ENCODE measurements at places on chromosomes 6 and 20.
A peak's percentile ranks its signal among the peaks of the same experiment; 100 is the strongest.

- DNase-seq, result no peak
Measured at GRCh38 chr6:3336066-3336786, 77.5 kb downstream of the PSMG4 start.

DNA sequence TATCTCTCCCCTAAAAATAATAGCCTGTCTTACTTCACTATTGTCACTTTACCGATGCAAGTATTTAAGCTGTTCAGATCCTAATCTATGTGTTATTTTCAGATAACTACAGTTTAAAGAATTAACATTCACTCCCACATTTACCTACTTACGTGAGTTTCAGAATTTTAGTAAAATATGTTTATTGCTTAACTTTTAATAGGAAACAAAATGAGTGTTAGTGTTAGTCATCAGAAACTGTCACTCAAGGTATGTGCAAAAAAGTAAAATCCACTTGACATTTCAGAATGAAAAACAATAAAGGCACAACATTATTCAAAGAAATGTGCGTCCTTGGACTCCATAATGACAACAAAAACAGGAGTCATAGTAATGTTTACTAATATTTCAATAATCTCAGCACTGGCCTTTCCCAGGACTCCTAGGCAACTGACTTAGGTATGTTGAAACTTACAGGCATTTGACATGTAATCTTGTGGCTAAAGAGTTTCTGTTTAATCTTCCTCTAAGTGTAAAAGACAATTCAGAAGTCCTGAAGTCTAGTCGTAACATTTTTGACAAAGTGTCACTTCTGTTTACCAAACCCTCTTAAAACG, 4.5 kb downstream of the ATXN1 start:
- DNase-seq, result no peak

DNA sequence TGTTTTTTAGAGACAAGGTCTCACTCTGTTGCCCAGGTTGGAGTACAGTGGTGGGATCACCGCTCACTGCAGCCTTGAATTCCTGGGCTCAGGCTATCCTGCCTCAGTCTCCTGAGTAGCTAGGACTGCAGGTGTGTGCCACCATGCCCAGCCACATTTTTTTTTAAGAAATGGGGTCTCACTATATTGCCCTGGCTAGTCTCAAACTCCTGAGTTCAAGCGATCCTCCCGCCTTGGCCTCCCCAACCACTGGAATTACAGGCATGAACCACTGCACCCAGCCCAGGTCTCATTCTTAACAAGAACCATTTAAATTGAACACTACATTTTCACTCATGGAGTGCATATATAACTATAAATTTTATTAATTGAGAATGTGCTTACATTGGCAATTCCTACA, 20.5 kb downstream of the RPF2 start:
- DNase-seq, result no peak

GRCh38 chr6:129645830-129646579, 64.0 kb downstream of the ARHGAP18 start:
- no peak for DNase-seq

DNA sequence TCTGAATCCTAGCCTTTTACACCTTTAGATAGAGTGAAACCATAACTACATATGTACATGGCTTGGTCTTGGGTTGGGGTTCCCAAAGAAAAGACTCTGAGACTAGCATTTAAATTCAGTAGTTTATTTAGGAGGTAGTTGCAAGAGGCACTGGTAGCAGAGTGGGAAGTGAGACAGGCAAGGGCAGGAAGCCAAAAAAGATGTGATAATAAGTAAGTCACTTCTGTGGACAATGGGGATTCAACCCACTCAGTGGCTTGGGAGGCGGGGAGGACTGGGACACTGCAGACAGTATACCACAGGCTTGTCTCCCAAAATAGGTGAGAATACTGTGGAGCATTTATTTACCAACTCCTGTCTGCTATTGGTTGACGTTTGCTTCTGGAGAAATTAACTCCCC, 131.9 kb downstream of the SLC24A3 start:
- no peak for DNase-seq

GRCh38 chr20:42276718-42277602, 658.8 kb upstream of the CHD6 start:
- DNase-seq, result no peak

GRCh38 chr20:50309280-50309763, 118.7 kb downstream of the CEBPB start:
- no peak for DNase-seq

- DNase-seq, result peak; percentile 30
Measured at GRCh38 chr6:87341899-87342298, 2.7 kb upstream of the C6orf163 start.

- DNase-seq, result no peak
Measured at GRCh38 chr6:31736768-31737314, 511 bp upstream of the CLIC1 start.

- DNase-seq, result no peak
Measured at GRCh38 chr6:37624121-37624520, 73.6 kb downstream of the MDGA1 start.

DNA sequence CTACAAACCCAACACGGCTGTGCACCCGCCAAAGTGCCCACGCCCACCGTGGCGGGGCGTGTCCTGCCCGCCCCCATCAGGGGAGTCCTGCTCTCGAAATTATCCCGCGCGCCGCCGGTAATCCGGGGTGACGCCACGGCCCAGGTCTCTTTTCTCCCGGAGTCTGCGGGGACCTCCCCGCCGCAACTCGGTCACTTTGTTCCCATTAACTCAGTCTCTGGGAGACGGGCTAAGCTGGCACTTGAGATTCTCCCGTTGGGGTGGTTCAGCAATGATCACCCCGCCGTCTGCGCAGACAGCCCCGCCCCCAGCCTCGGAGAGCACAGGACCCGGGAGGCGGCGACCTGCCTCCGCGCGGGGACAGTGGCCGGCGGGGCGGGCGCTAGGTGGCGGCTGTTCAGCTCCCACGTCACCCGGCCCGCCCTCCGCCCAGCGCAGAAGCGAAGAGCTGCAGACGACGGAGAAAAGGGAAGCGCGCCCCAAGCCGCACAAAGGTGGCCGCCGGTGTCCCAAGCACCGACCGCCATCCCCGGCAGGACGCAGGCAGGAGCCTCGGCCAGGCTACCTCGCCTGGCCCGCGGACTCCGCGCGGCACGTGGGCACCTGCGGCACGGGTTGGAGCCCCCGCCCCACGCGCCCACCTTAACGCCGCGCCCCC, 31.5 kb downstream of the SF3B5 start:
- DNase-seq, result peak; percentile 94

- no peak for DNase-seq
Measured at GRCh38 chr6:106617857-106618256, 11.4 kb downstream of the RTN4IP1 start.

DNA sequence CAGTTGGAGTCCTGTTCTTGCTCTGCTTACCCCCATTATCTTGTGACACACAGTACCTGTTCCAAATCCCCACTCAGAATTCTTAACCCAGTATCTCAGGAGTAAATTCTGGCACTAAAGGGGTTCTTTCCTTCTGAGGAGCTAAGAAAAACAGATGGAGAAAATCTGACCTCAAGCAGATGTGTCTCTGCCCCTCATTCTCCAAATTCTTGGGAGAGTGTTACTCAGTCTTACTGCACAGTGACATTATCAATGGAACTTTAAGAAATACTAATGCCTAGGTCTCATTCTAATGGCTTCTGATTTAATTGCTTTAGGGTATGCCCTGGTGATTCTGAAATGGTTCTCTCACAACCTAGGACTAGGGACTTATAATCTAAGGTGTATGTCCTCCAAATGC, 40.6 kb upstream of the PTPRK start:
- no peak for DNase-seq

- DNase-seq, result no peak
Measured at GRCh38 chr20:48026981-48027592, 241.8 kb upstream of the SULF2 start.

DNA sequence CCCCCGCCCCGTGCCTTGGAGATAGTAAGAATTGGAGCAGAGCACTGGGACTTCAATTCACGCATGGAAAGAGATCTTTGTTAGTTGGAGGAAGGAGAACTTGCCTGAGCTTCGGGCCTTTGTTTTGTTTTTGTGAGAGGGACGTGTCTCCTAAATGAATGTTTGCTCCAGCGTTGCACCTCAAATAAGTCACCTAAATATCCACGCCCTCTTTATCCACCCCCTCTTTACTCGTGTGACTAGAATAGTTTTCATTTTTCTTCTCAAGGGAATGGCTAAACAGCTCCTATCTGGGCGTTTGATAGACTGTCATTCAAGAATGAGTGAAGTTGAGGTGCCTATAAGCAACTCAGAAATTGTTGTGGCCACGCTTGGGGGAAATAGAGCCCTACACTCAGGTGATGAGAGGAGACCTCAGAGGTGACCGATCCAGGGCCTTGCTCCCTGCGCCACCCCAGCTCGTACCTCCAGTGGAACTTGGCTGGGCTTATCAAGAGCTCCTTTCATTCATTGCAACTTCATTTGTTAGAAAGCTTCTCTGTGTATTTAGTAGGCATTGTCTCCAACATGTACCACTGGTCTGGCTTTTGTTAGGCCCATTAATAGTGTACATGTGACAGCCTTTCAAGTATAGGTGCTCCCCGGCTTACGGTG, 861 bp downstream of the PCMTD2 start:
- peak; percentile 23 for DNase-seq

DNA sequence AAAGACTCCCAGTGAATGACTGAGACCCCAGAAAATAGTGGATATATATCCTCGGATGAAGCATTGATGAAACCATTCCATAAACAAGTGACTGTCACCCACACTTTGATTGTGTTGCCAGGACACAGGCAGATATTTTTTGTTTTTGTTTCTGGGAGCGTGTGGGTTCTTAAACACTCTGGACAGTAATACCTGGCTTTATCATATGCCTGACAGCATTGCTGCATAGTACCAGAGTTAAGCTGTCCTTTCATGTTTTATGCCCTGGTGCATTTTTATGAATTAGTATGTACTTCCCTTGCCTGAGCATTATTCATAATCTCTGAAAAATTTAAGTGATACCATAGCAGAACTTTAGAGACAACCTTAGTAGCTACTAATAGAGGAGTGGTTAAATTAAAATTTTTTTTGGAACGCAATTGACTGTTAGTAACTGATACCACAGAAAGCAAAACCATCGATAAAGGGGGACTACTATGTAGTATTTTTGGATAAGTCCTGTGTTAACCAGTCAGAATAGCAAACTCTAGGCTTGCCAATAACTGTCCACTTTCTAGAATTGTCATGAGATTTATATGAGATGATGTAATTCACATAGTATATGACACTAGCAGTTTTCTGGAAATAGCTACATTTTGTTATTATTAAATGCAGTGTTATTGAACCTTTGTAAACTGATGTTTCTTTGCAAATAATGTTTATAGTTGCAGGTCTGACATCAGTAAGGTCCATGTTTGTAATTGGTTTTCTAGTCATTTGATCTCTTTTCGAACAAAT, 30.4 kb downstream of the SENP6 start:
- DNase-seq, result no peak

DNA sequence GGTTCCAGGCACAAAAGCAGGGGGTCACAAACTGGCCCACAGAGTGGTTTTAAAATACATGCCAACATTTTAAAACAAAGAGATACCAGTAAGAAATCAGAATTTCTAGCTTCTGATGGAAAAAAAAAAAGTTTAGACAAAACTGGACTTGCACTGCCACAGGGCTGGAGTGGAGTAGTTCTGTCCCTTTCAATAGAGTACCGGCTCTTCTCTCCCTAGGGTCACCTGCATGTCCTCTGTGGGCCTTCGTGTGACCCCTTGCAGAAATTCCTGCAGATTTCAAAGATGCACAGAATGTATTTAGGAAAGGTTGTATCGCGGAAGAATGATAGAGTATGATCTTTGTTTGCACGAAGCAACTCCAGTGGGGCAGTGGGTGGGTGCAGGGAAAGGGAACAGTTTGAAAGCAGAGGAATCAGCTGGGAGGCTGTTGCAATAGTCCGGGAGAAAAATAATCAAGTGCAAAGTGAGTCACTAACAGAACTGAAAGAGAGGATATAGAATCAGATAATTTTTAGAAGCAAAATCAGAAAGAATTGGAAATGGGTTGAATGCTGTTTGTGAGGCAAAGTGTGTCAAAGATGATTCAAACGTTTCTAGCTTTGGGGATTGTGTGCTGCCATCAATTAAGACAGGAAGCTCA, 97.3 kb upstream of the STXBP5 start:
- DNase-seq, result no peak

GRCh38 chr6:142725024-142725770, 219.8 kb downstream of the HIVEP2 start:
- no peak for DNase-seq

DNA sequence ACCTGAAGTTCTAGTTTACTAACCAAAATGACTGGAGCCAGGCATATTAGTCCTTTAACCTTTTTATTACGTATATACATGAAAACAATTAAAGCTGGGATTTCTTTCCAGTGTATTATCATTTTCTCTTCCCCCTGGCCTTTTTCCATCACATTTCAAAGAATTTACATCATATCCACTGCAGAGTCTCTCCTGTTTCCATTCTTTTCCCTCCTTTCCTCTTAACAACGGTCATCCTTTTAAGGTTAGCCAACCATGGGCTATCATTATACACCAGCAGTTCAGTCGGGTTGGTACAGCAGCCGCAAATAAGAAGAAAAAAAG, 104.6 kb downstream of the TFAP2A start:
- no peak for DNase-seq

Data from GM10248 (cell line).